ENCODE measurements at places on chromosomes 7 and 10. TPM values are rescaled to one million over a fixed set of nuclear protein-coding genes. Genes with fewer than 3 reads are reported as not detected.

Gene ANXA8
- total RNA-seq, result not detected

GRCh38 chr10:45526309-45526905 lies 146.2 kb downstream of the ZFAND4 start:
- no peak for DNase-seq

Gene PTPN12
- total RNA-seq, result 39.7 TPM

GRCh38 chr7:47327346-47327697 lies 254.6 kb downstream of the TNS3 start:
- DNase-seq, result no peak

Gene INMT
- 48.1 TPM for total RNA-seq

Gene EPHA1
- 14.3 TPM for total RNA-seq

DNA sequence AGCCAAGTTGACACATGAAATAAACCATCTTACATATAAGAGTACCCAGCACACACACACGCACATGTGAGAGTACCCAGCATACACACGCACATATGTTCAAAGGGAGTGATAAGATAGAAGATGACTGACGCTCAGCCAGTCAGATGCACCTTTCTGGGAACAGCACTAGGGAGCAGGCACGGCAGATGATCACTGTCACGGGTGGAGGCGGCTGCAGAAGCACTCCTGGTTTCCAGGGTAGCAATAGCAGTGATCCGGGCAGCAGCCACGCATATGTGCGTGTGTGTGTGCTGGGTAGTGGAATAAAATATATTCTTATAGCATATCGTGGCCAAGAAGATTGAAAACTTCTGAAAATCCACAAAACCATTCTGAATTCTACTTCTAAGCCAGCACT lies 85.8 kb upstream of the NAMPT start:
- no peak for DNase-seq

GRCh38 chr10:59536167-59537014 lies 173.3 kb downstream of the SLC16A9 start:
- DNase-seq, result no peak

Gene TMEM213
- not detected for total RNA-seq

DNA sequence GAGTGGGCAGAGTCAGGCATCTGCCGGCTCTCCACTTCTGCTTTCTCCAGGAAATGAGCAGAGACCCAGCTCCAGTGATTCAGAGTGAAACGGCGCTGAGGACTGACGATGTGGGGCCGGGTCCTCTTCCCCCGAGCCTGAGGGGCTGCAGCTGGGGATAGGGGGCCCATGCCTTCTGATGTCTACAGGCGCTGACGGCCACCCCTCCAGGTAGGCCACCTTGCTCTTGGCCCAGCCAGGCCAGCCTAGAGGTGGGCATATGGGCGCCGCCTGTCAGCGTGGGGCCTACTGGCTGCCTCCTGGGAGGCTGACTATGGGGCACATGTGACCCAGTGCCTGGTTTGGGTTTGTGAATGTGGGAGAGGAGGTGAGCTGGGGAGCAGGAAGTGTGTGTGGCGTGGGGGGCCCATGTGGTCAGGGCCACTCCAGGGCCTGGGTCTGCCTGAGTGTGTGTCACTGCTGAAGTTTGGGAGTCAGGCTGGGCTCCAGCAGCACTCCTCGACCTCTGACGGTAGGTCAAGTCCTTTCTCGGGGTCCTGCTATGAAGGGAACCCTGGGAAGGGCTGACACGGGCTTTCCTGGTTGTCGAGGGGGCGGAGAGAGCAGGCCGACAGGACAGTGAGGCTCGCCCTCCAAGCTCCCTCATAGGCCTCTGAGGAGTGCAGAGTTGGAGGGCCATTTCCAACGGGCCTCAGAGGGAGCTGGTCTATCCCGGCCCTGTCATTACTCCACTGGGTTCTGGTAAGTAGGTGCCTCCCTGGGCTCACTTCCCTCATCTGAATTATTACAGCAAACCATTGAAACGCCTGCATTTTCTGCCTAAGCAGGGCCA lies at the start of gene WDFY4:
WDFY4 (plus strand) TSS at position 82 of the 832 bp plus-strand sequence. CDS start 24,860 bp downstream, outside the sequence.
- DNase-seq, result no peak

Gene SHTN1
- total RNA-seq, result 24.7 TPM

GRCh38 chr7:64874562-64875250 lies 28.4 kb upstream of the ZNF273 start:
- DNase-seq, result no peak

GRCh38 chr7:133822001-133822641 lies 305.0 kb upstream of the LRGUK start:
- DNase-seq, result no peak

GRCh38 chr7:142685877-142686508 lies 63.3 kb upstream of the PRSS1 start:
- no peak for DNase-seq

GRCh38 chr7:98681511-98681910 lies 64.4 kb downstream of the NPTX2 start:
- no peak for DNase-seq

Gene TDRD1
- total RNA-seq, result 0.78 TPM

Gene CRYGN
- not detected for total RNA-seq

DNA sequence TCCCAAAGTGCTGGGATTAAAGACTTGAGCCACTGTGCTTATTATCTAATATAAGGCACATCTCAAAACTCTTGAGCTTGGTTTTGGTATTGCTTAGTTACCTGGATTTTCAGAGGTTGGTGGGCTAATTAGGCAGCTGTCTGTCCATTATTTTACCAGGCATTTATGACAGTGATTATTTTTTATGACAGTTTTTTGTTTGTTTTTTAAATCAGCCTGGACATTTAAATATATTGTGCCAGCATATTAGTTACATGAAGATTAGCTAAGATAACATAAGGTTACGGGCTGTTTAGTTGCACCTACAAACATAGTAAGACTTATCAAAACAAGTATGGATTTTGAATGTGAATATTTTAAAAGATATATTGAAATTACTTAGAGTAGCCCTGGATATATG lies 2.6 kb upstream of the ZRANB1 start:
- no peak for DNase-seq

DNA sequence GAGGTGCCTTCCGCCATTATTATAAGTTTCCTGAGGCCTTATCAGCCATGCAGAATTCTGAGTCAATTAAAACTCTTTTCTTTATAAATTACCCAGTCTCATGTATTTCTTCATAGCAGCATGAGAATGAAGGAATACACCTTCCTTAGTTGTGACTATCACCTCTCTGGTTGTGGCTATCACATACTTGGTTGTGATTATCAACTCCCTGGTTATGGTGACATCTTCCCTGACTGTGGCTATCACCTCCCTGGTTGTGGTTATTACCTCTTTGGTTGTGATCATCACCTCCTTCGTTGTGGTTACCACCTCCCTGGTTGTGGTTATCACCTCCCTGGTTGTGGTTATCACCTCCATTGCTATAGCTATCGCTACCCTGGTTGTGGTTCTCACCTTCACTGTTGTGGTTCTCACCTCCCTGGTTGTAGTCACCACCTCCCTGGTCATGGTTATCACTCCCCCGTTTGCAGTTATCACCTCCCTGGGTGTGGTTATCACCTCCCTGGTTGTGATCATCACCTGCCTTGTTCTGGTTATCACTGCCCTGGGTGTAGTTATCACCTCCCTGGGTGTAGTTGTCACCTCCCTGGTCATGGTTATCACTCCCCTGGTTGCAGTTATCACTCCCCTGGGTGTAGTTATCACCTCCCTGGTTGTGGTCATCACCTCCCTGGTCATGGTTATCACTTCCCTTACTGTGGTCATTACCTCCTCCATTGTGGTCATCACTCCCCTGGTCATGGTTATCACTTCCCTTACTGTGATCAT lies 105.9 kb downstream of the GPR26 start:
- DNase-seq, result no peak

Gene CYP2C9
- total RNA-seq, result not detected

DNA sequence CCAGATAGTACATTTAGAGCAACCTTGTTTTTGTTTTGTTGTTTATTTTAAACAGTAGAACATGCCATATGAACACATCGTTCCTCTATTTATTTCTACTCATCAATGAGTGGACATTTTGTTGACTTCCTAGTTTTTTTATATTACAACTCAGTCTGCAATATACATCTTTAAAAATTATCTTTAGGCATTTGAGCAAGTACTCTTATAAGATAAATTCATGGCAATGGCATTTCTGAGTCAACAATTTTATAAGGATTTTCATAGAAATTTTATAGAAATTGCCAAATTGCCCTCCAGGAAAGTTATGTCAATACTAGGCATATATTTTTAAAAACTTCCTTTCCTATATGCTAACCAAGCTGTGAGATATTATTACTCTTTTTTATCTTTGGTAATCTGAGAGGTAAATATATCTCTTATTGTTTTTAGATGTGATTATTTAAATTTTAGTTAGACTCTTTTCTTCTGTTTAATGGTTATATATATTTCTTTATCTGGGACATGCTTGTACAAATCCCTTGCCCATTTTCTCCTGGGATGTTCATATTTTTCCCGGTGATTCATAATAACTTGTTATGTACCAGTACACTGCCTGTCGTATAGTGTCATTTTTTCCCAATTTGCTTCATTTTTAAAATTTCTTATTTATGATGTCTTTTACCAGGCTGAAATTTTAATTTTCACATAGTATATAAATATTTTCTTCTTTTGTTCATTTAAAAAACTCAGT lies 50.5 kb downstream of the FZD1 start:
- DNase-seq, result no peak

DNA sequence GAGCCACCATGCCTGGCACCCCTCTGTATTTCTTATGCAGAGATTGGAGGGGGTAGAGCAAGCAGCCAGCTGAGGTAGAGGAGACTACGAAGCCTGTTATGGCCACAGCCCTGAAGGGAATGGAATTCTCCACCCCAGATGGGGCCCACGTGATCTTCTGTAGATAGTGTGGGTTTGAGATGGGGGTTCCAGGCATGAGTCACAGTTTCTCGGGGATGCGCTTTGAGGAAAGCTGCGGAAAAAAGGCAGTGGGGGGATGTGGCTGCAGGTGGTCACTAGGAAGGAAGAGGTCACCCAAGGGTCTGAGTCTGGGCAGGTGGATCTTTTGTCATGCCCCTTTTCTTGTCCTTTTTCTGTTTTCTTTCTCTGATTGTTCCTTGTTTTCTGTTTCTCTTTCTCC lies 11.5 kb downstream of the FAM131B start:
- DNase-seq, result no peak

DNA sequence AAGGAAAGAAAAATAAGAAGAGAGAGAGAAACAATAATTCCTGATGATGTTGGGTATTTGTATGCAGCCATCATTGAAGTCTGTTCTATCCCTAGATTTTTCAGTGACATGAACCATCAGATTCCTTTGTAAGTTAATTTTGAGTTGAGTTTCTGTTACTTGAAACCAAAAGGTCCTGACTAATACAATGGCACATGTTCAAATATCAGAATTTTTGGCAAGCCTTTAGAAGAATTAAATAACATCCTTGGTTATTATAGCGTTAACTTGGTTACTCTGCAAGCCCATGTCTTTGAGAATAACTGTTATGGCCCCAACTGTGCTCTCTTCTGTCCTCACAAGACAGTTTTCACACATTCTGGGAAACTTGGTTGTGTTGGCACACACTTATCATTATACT lies 66.5 kb downstream of the SYPL1 start:
- DNase-seq, result no peak
